ENCODE measurements at places on chromosomes 16 and 17.
A peak's percentile ranks its signal among the peaks of the same experiment; 100 is the strongest.

DNA sequence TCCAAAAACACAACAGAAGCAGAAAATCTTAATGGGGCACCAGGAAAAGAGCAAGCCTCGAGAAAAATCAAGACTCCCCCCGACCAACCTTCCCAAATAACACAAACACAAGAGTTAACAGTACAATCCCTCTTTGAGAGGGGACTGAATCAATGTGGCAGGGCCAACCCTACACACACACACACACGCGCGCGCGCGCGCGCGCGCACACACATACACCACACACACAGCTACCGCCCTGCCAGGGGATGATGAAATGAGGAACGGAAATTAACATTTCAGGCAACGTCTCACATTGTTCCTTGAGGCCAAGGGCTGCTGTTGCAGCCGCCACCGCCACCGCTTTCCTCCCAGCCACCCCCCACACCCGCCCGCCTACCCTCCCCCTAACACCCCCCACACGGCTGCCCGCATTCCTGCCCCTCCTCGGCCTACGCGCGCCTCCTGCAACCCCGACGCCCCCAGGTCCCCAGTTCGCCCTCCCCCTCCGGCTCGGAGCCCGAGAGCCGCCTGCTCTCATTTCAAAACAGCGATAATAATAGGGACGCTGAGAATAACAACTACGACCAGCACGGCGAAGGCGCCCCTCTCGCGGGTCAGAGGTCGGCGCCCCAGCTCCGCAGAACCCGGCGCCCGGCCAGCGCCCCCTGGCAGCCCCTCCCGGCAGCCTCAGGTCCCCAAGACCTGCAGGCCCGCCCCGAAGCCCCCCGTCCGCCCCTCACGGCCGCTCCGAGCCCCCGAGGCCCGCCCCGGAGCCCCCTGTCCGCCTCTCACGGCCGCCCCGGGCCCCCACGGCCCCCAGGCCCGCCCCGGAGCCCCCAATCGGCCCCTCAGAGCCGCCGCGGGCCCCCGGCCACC lies 1.1 kb downstream of the ANKRD11 start:
- peak; percentile 84 for DNase-seq

DNA sequence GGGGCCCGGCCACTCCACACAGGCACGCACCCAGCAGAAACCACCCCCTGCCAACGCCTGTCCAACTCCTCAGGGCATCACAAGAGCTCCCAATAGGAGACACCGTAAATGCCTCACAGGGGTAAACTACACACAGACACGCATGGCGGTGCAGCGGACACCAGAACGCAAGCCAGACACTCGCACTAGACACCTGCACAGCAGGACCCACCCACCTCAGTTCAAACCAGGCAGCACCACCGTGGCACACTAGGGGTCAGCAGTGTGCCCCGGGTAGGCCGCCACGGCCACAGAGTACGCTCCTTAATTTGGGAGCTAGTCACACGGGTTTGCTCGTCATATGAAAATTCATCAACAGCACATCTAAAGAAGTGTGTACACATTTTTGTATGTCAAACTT lies 3.4 kb downstream of the SLC38A10 start:
- DNase-seq: peak; percentile 82

- no peak for DNase-seq
Observed at GRCh38 chr17:45260204-45260783, 1.6 kb downstream of the SPATA32 start.

DNA sequence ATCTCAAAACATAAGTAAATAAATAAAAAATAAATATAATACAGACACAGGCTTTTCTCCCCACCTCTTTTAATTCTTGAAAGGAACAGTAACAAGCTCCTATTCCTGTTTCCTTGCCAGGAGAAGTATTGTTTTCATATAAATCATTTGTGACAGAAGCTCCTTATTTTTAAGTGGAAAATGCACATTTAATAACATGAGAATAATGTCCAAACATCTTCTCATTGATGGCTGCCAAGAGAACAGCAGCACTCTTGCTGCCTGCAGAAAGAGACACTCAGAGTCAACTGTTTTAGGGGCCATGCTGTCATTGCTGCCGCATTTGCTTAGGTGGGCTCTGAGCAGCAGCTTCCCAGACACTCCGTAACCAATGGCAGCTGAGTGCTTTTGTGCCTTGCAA lies 580.1 kb downstream of the WWOX start:
- DNase-seq: no peak

- DNase-seq: no peak
Observed at GRCh38 chr17:72569148-72569946, 448.5 kb downstream of the SOX9 start.

DNA sequence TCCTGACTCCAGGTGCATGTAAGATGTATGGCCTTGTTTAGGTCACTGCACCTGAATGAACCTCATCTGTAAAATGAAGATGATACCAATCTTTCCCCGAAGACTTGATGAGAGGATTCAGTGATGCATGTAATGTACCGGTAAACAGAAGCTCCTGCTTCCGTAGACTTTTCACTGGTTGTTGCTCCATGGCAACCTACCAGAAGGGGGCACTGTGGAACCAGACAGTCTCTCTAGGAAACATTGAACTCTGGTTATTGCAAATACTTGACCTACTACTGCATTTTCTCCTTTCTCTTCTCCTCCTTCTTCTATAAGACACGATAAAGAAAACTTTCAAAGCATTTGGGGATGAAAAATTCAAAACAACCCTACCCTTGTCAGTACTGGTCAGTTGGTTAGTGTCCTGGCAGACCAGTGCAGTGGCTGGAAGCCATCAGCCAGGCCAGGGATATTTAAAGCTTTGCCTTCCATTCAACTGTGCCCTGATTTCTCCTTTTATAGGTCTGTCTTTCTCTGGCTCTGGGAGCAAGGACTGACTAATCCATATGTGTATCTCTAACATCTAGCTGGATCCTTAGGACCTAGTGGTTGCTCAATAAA lies 667.4 kb upstream of the SALL1 start:
- peak; percentile 24 for DNase-seq

DNA sequence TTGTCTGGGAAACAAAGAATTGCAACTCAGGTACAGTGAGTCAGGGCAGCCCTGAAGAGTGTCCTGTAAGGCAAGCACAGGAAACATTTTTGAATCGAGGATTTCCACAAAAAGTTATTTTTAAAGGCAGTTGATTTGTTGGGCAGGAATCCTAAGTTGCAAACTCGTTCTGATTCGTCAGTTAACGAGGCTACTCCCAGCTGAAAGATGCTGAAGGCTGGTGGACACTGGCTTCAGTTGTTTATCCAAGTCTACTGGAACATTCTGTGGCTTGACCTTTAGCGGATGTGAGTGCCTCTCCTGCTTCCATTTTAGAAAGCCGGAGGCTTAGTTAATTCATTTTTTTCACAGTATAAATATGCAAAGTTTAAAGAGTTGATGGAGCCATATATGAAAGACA lies 84.2 kb downstream of the KCNJ12 start:
- no peak for DNase-seq

GRCh38 chr16:12753203-12754023 lies 50.3 kb downstream of the CPPED1 start:
- no peak for DNase-seq

DNA sequence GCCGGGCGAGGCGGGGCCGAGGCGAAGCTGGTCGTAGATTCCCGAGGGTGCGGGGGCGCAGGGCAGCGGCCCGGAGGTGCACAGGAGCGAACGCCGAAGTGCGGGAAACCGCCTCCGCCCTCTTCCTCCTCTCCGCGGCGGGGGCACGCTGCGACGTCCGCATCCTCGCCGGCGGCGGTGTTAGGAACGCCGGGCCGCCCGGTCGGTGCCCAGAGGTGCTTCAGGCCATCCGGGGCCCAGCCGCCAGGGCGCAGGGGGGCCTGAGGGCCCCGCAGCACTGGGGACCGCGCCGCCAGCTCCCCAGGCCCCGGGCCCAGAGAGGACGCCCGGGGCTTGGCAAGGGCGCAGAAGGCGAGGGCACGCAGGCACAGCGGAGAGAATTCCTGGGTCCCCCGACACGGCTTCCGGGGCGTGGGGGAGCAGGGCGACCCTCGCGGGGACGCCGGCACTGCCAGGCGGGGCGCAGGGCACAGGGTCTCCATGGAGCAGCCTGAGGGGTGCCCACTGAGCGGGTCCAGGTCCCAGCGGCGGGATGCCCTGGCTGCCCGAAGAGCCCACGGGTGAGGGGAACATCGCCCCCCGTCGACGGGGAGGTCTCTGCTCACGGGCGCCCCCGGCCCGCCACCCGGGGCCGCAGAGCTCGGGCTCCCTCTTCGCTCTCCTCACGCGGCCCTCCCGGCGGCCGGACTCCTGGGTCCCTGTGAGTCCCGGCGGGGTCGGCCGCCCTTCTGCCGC lies 576 bp downstream of the EPOP start:
- peak; percentile 62 for DNase-seq

DNA sequence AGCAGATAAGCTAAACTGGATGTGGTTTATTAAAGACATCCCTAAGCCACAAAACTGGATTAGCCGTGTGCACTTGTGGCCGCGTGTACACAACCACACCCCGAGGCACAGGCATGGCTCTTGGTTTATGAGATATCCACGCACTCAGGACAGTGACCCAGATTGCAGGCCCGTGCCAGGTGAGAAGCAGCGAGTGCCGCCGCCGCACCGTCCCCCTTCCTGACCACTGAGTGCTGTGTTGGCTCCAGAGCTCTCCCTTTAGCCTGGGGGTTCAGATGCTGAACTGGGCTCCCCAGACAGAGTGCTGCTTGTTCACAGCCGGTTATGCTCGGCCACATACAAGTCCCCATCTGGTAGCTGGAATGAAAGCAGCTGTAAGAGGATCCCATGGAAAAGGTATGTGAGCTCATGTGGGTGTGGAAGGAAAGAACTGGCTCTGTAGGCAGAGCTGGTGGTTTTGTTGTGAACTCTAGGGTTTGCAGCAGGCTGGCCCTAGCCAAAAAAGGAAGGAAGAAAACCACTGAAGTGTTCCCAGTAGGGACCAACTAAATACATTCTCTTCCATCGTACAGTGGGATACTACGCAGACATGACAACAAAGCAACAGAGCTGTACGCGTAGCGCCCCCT lies 29.5 kb downstream of the KNOP1 start:
- no peak for DNase-seq

DNA sequence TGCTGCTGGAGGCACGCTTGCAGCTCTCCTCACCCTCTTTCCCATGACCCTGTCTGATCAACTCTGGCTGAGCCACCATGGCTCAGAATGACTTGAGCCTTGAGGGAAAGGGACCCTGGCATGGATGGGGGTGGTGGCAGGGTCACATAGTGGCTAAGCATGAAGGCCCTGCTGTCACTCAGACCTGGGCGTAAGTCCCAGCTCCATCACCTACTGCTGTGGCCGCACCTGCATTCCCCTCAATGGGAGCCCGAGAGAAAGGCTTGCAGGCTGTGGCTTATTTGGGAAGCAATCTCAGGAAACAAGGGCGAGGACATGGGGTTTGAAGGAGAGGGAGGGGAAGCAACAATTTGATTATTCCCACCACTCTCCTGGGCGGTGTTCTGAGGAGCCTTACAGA lies 17.7 kb upstream of the RAP1GAP2 start:
- DNase-seq: no peak
